RKO (cell line): ENCODE measurements at places on chromosomes 3 and 15.
A peak's percentile ranks its signal among the peaks of the same experiment; 100 is the strongest.

GRCh38 chr3:69020424-69020823 is 6.9 kb upstream of the EOGT start:
- DNase-seq: peak; percentile 48

DNA sequence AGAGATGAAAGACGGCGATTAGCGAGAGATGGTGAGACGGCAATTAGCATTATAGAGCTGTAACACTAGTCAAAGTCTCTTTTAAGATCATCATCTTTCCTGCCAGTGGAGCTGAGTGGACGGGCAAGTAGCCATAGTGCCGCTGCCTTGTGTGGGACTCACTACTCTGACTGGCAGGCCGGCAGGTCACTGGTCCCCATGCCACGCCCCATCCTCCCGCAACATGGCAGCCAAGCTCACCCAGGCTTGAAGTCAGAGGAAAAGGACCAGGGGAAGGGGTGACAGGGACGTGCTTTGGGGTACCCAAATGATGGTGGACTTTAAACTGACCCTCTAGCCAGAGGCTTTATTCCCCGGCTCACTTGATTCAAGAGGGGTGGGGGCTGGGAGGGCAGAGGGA is 44.6 kb upstream of the COL6A5 start:
- DNase-seq: no peak

GRCh38 chr3:152193673-152194267 is 75.0 kb upstream of the MBNL1 start:
- no peak for DNase-seq

- DNase-seq: no peak
Observed at GRCh38 chr3:50422153-50422552, 62.8 kb upstream of the TMEM115 start.

DNA sequence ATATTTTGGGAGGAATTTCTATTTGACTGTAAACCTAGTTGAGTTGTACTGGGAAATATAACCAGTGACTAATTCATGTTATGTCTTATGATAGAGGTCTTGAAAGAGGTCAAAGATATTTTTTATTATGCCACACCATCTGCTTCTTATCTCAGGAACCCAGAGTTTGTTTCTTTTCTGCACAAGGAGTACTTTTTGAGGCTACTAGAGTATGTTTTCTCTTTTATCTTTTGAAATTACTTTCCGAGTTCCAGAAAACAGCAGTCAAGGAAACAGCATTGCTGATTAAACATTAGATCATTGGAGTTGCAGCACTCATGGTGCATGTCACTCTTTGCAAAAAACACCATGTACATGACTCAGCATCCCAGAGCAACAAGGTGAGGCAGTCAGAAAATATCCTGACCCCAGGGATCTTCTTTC is 645.8 kb upstream of the NR2F2 start:
- DNase-seq: peak; percentile 82

- no peak for DNase-seq
Observed at GRCh38 chr3:134340362-134340981, 33.8 kb downstream of the AMOTL2 start.
